Choroid plexus epithelial cell (primary cell): ENCODE measurements at places on chromosomes 1 and 21.
A peak's percentile ranks its signal among the peaks of the same experiment; 100 is the strongest.

- no peak for DNase-seq
These were observed 19.0 kb downstream of the THEMIS2 start for GRCh38 chr1:27891196-27891889.

- peak; percentile 24 for DNase-seq
These were observed 10.6 kb downstream of the PARP1 start for GRCh38 chr1:226397011-226397926.

DNA sequence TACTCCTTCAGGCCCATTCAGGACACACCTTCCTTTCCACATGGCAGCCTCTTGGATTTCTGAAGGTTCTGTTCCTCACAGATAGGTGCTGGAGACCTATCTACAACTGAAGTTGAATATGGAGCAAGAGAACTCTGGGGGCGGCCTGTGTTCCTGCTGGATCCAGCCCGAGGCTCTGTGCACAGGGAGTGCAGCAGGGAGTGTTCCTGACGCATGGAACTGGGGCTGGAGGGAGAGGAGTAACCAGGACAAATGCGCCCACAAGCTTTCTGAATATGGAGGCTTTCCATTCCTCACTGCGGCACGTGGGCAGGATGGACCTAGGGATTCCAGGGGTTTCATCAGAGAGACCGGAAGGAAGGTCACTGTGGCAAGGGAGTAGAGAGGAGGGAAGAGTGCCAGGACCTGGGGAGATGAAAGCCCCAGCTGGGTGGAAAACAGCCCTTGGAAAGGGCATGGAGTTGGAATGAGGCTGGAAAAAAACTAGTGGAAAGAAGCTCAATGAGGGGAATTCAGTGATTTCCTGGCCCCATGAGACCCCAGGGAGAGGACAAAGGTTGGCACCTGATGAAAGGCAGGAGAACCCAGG, 12.5 kb downstream of the PM20D1 start:
- no peak for DNase-seq

DNA sequence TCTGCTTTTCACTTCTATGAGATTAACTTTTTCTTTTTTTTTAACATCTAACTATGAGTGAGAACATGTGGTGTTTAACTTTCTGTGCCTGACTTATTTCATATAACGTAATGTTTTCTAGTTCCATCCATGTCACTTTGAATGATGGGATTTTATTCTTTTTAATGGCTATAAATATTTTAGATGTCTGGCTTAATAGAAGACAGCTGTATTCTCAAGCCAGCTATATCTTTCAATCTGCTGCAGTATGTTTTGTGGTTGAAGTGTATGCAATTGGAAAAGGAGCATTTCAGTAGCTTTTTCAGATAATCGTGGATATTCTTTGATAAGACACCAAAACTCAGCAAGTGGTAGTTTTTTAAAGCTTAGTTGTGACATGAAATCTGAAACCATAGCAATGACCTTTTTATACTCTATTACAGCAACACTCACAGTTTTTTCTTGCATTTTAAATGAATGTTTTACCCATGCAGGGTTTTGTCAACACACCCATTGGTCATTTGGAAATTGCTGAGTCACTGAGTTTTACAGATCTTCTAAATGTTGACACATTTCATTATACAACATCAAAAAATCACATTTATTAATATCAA, 5.7 kb upstream of the SVBP start:
- peak; percentile 71 for DNase-seq

- DNase-seq, result peak; percentile 89
These were observed 549 bp downstream of the THBS3 start for GRCh38 chr1:155206891-155207805.

DNA sequence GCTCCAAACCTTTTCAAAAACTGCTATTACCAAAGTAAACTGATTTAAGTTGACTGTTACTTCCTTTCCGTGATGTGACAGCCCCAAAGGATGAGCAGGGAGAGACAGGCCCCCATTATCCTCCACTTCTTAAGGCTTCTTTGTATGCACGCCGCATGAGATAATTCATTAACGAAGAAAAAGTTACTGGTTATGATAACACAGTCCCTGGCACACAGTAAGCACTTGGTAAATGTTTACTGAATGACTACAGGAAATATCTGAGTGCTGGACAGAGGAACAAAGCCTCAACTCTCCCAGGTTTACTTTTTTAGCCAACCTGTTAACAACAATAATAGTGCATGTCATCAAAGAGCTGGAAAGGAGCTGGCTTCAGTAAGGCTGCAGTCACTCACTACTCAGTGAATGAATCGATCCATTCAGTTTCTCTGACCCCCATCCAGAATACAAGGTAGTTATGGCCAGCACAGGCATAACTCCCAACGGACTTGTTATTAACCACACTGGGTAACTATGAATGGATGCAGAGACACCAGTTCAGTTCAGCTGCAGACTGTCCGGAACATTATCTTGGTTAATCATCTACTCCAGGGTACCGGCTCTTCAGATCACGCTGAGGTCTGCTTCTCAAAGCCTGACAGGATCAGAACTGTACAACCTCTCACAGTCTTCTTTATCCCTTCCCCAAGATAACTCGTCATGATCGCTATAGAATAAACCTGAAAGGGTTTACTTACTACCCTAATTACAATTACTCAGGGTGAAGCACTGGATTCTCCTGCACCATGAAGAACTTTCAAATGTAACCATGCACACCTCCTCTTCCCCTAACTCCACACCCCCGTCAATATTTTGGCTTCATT, 58.3 kb downstream of the TGFBR3 start:
- no peak for DNase-seq

- DNase-seq, result no peak
These were observed 6.5 kb downstream of the KRTCAP2 start for GRCh38 chr1:155166471-155167165.

DNA sequence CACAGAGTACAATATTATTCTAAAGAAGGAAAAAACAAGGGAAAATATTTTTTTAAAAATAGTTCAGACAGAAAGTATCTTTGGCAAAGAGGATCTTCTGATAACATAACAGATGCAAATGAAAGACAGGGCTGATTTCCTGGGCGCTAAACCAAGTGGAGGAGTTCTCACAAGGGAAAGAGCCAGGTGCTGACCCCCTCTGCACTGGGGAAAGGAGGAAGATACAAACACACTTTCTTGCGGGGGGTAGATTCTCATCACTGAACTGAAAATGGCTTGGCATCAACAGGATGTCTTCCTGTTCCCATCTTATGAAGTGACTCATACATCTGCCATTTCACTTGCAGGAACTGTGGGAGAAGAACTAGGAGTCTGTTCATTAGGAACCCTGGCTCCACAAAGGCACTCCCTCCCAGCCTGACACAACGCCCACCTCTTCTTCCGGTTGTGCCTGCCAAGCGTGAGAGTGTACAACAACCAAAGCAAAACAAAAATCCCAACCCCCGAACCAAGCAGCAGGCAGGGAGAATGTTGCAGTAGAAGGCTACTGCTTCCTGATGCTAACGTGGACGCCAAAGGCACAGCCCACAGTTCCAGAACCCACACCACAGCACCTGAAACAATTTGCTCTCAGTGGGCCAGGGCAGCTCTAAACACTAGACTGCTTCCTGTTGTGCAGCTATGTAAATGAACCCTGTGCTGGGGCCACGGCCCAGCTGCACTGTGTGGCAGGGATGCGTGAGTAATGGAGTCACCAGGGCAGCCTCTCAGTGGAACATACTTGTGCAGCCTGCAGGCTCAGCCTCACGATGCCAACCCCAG, 51.0 kb downstream of the GADD45A start:
- DNase-seq, result peak; percentile 94

GRCh38 chr1:147598621-147599361, 57.5 kb downstream of the BCL9 start:
- no peak for DNase-seq

DNA sequence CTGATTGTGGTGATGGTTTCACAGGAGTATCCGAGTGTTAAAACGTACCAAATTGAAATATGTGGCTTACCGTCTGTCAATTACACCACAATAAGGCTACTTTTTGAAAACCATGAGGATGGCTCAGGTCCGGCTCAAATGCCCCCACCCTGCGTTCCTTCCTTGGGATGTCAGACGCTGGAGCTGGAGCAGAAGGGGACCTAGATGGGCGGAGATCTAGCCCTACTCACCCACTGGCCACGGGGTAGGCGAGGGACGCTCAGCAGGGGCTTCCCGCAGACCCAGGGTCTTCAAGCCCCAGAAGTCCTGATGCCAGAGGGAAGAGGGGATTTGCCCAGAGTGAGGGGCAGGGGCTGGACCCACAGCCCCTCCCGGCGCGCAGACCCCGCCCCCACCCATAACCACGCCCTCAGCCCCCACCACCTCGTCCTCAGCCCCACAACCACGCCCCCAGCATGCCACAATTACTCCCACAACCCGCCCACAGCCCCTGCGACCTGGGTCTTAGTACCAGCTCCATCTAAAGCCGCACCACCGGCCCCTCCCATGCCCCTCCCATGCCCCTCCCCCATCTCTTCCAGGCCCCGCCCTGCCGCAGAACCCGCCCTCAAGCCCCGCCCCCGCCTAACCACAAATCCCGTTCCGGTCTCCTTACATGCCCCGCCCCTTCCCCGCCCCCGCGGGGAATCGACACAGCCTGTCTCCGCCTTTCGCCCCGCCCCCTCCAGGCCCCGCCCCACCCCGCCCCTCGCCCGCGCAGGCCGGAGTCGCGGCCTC, at the start of gene LRRC3:
Gene LRRC3 (plus strand): TSS at position 764 of the 777 bp plus-strand sequence. CDS start 1,135 bp downstream, outside the sequence.
- peak; percentile 80 for DNase-seq
